ENCODE measurements at places on chromosomes 16 and 17.

DNA sequence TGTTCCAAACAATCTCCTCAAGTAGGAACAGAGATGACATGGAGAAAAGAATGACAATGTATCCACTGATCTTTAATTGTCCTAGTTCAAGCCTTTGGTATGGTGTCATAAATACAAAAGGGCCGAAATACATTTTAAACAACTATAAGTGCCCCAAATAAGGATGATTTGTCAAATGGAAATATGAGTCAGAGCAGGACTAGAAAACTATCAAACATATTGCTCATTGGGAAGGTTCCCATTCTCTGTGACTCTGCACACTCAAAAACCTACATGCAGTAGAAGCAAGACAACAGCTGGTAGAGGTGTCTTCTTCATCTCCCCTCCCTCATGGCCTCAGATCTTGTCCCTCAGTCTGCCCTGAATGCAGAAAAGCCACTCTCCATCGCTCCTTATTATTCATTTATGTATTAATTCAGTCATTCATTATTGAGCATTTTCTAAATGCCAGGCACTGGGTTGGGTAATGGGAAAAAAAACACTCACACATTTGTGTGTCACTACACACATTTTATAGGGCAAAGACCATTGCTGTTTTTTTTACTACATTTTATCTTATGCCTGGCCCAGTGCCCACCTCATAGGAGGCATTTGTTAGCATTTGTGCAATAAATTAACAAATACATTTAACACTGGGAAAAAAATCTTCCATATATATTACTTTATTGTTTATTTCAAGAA, 10.1 kb downstream of the CA10 start:
- DNase-seq = no peak

DNA sequence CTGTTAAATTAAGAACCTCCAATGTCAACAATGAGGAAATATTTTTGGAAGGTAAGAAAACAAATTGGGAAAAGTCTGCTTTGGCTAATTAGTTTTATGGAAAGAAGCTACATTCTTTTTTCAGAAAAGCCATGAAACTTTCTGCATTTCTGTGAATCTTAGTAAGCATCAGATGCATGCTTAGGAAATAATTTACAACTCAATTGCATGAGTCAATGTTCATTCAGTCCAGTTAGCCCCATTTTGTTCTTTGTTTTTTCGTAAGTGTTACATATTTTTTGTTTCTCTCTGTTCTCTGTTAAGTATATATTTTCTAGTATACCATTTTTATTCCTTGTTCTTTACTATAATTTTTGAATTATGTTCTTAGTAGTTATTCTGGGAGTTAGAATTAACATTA, 195.2 kb upstream of the KIF2B start:
- no peak for DNase-seq

GRCh38 chr16:11389631-11390565, 44.6 kb downstream of the RMI2 start:
- DNase-seq = no peak

GRCh38 chr16:81713295-81713772, 65.8 kb upstream of the PLCG2 start:
- no peak for DNase-seq

GRCh38 chr17:70276906-70277305, 107.6 kb downstream of the KCNJ2 start:
- no peak for DNase-seq

GRCh38 chr16:64242492-64242891, 879.4 kb downstream of the CDH11 start:
- DNase-seq = no peak

DNA sequence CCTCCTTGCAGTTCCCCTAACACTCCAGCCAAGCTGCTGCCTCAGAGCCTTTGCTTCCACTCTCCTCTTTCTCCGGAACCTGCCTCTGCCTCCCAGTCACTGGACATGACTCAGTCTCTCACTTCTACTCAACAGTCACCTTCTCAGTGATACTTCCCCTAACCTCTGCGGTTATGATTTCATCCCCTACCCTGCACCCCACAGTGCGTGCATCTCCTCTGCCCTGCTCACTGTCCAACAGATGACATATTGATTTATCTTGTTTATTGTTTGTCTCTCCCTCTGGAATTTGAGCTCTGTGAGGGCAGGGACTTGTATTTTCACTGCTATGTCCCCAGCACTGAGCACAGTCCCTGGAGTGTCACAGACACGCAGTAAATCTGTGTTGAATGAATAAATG, 100.7 kb downstream of the CYLD start:
- no peak for DNase-seq

- no peak for DNase-seq
These were observed 268.7 kb upstream of the CDH5 start for GRCh38 chr16:66097751-66098150.

DNA sequence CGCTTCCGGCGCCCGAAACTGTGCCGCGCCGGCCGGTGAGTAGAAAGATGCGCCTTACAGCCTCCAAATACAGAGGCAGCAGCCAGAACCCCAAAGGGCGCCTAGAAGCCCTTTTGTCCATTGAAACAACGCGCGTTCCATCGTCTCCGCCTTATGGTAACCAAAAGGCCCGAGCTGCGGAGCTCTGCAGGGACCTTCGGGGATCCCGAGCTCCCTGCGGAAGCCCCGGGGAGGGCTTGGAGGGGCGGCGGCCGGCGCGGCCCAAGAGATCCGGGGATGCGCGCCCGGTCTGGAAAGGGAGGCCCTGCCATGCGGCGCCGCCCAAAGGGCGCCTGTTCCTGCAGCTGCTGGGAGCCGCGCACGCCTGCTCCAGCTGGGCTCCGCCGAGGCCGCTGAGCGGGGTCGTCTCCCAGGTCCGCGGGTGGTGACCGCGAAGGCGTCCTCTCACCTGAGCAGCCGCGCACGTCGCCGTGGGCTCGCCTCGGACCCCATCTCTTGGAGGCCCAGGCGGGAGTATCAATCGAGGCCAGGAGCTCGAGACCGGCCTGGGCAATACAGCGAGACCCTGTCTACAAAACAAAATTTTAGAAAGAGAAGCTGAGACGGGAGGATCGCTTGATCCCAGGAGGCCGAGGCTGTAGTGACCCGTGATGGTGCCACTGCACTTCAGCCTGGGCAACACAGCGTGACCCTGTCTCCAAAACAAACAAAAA, 742 bp upstream of the FBXO31 start:
- no peak for DNase-seq

DNA sequence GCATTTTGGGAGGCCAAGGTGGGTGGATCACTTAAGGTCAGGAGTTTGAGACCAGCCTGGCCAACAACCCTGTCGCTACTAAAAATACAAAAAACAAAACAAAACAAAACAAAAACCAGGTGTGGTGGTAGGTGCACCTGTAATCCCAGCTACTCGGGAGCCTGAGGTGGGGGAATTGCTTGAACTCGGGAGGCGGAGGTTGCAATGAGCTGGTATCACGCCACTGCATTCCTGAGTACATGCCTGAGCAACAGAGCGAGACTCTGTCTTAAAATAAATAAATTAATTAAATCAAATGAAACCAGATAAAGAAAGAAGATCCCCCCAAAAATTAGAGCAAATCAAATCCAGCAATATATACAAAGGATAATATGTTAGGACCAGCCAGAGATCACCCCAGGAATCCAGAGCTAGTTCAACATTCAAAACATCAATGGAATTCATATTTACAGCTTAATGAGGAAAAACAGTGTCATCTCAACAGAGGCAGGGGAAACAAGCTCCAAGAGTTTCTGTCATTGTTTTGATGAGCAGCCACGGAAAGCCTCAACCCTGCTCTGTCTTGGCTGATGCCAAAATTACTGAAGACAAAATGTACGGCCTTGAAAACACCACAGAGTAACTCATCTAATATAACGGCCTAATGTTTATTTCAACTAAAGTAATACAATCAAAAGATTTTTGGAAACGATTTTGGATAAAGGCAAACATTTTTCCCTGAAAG, 3.7 kb downstream of the PEMT start:
- DNase-seq = no peak

DNA sequence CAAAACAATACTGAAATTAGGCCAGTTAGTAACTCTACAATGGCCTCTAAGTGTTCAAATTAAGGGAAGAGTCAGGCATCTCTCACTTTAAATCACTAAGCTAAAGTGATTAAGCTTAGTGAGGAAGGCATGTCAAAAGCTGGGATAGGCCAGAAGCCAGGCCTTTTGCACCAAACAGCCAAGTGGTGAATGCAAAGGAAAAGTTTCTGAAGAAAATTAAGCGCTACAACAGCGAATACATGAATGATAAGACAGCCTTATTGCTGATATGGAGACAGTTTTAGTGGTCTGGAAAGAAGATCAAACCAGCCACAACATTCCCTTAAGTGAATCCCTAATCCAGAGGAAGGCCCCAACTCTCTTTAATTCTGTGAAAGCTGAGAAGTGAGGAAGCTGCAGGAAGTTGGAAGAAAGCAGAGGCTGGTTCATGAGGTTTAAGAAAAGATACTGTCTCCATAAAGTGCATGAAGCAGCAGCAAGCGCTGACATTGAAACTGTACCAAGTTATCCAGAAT, 12.1 kb downstream of the RFWD3 start:
- DNase-seq = no peak

GRCh38 chr16:85166699-85167588, 54.7 kb upstream of the CIBAR2 start:
- DNase-seq = no peak

GRCh38 chr17:41448506-41448905, 7.7 kb upstream of the KRT38 start:
- no peak for DNase-seq

- DNase-seq = no peak
These were observed 39.2 kb upstream of the FAM20A start for GRCh38 chr17:68640242-68640989.

DNA sequence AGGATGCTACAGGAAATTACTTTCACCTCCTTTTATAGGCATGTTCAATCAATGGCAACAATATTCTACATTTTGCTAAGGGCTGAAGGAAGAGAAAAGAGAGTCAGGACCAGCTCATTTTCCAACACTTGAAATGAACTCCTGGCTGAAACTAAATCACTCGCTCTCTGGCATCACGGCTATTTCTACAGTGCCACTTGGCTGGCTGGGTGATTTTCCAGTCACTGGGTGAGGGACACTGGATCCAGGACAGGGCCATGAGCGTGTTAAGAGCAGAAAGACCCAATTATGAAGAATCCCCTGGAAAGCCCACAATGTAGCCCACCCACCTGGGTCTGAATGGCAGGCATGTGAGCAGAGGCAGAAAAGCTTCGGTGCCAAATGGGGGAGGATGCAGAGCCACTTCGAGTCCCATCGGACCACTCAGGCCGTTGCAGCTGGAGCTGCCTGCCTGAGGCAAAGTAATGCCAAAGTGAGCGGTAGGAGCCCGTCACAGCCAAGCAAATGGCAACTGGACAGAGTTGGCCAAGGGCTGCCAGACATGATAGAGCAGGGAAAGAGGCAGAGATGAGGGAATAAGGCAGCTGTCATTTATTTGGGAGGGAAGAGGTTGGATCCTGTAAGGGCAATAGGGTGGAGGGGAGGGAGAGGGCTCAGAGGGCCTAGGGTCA, 246.2 kb downstream of the STX8 start:
- DNase-seq = no peak

- no peak for DNase-seq
These were observed 4.3 kb upstream of the ATP1B2 start for GRCh38 chr17:7646457-7646856.

DNA sequence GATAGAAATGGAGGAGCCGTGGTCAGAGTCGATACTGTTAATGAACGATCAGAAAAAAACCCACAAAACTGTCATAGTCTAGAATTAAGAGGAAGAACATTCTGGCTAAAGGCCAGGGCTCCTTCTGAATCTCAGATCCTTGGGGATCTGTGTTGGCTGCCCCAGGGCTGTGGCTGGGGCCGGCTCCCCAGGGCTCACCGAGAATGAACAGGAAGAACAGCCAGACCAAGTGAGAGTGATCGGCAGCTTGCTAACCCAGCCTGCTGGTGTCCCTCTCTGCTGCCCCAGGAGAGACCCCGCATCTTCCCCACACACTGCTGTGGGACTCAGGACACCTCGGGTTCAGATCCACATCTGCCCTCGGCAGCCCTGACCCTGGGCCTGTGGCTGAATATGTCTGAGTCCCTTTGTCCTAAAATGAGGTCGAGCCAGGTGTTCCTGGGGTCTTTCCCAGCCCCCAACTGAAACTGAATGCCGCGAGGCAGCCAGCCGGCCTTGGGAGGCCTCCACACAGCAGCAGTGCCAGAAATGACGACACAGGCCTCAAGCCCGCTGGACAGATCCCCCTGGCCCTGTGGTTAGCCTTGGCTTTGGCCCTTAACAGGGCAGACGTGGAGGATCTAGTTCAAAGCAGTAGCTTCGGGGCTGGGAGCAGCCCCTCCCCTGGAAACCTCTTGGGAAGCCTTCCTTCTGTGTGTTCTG, 23.9 kb upstream of the CLEC18A start:
- no peak for DNase-seq

DNA sequence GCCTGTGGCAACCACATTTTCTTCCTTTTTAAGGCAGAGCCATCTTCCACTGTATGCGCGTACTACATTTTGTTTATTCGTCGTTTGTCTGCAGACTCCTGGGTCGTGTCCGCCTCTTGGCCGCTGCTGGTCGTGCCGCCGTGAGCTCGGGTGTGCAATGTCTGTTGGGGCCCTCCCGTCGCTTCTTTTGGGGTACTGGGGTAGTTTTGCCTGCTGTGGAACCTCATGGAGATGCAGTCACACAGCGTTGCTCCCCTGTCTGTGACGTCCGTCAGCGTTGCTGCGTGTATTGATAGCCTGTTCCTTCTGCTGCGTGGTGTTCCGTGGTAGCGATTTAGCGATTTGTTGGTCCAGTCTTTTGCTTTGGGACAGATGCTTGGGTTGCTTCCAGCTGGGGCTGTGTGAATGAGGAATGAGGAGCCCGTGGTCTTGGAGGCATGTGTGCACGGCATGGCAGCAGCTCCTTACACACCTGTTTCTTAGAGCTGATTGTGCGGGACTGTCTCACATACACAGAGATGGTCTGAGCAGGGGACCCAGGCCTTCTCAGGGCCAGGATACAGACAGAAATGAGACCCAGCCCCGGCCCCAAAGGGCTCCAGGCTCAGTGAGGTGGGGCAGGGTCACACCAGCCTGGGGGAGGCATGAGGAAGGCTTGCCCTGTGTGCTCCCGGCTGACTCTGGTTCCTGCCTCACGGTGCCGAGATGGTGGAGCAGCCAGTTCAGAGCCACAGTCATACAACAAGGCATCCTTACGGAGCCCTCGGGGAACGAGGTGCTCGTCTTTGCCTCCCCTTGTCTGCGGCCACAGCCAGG, 78.4 kb upstream of the GSE1 start:
- DNase-seq = no peak
